Tibial nerve (tissue), 4 donors: ENCODE measurements at places on chromosomes 13 and 19. TPM values are rescaled to one million over a fixed set of nuclear protein-coding genes. Genes with fewer than 3 reads are reported as not detected.

CEACAM7 gene
- not detected for total RNA-seq

HSD17B14 gene
- 34.5 TPM for total RNA-seq

AP1M1 gene
- total RNA-seq: 109 TPM

RASIP1 gene
- total RNA-seq: 12.3 TPM

ADGRL1 gene
- total RNA-seq: 9.2 TPM

ACER1 gene
- total RNA-seq: not detected

SPIB gene
- 0.90 TPM for total RNA-seq

C19orf53 gene
- 226 TPM for total RNA-seq

COL4A1 gene
- total RNA-seq: 554 TPM

IGFL2 gene
- 1.0 TPM for total RNA-seq

RUBCNL gene
- 2.7 TPM for total RNA-seq

IFI30 gene
- 33.7 TPM for total RNA-seq

FXYD3 gene
- total RNA-seq: 14.4 TPM

VSIG10L gene
- 1.9 TPM for total RNA-seq

RASGRP4 gene
- 3.1 TPM for total RNA-seq

EML2 gene
- total RNA-seq: 57.1 TPM

ZNF562 gene
- total RNA-seq: 17.9 TPM

PGLYRP2 gene
- not detected for total RNA-seq

ANKLE1 gene
- 1.2 TPM for total RNA-seq

ICAM5 gene
- total RNA-seq: 0.21 TPM

BCL3 gene
- total RNA-seq: 37.8 TPM

MRPL4 gene
- total RNA-seq: 49.2 TPM

SLC17A7 gene
- total RNA-seq: 7.1 TPM

ATP4A gene
- total RNA-seq: 0.63 TPM

ZNF442 gene
- total RNA-seq: 3.6 TPM

LHFPL6 gene
- 113 TPM for total RNA-seq

LILRA1 gene
- 3.5 TPM for total RNA-seq

CLIP3 gene
- total RNA-seq: 23.4 TPM

TEX26 gene
- not detected for total RNA-seq

ZNF525 gene
- total RNA-seq: 6.7 TPM

MLLT1 gene
- total RNA-seq: 17.8 TPM

SF3A2 gene
- 40.0 TPM for total RNA-seq

PCDH8 gene
- total RNA-seq: 0.60 TPM

SH2D3A gene
- 0.44 TPM for total RNA-seq

CATSPERD gene
- total RNA-seq: not detected

NUFIP1 gene
- 2.7 TPM for total RNA-seq

LINGO3 gene
- total RNA-seq: not detected

ZNF229 gene
- 29.5 TPM for total RNA-seq

NPAS1 gene
- 0.42 TPM for total RNA-seq

EHD2 gene
- total RNA-seq: 167 TPM

FLT1 gene
- total RNA-seq: 28.2 TPM

TICAM1 gene
- 3.5 TPM for total RNA-seq

TRAPPC6A gene
- total RNA-seq: 29.2 TPM

LGALS7 gene
- total RNA-seq: not detected

UGGT2 gene
- 47.7 TPM for total RNA-seq

GRIK5 gene
- total RNA-seq: 3.3 TPM

MCOLN1 gene
- 52.2 TPM for total RNA-seq

ZNF723 gene
- not detected for total RNA-seq

HAUS5 gene
- 12.0 TPM for total RNA-seq

POLRMT gene
- total RNA-seq: 73.5 TPM

KLK12 gene
- total RNA-seq: not detected
